ENCODE measurements at places on chromosomes 4 and X. TPM values are rescaled to one million over a fixed set of nuclear protein-coding genes. Genes with fewer than 3 reads are reported as not detected.

GRCh38 chr4:46329118-46329976 lies 60.6 kb downstream of the GABRA2 start:
- no peak for DNase-seq

DNA sequence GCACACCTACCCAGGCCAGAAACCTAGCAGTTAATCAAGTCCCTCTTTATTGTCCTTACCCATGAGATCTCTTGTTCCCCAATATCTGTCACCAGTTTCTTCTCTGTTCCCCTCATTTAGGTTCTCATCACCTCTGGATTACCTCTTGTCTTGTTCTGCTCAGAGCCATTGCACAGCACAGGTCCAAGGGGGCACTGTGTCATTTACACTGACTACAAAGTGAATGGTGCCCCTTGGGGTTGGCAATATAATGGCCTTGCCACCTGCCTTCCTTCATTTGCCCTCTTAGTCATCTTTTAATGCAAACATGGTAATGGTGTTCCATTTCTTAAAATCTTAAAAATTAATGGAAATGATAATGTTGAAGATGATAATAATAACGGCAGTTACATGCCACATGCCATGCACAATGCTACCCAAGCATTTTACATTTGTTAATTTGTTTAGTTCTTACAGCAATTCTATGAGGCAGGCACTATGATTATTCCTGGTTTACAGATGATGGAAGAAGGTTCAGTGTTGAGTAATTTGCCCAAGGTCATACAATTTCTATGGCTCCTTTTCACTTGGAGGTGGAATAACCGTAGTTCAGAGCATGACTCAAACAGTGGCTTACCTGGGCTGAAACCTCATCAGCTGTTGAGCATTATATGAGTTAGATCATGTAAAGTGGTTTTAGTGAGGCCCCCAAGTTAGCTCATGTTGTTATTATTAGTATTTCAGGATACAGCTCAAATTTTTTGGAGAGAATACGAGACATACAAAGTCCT lies 117.9 kb downstream of the RASL11B start:
- no peak for DNase-seq

The TNMD gene
- 2.6 TPM for total RNA-seq

The SCRG1 gene
- 1.1 TPM for total RNA-seq
